GM23338 (cell line): ENCODE measurements at places on chromosomes 12 and 14. TPM values are rescaled to one million over a fixed set of nuclear protein-coding genes. Genes with fewer than 3 reads are reported as not detected.

GABARAPL1 gene
- total RNA-seq = 60.9 and 77.8 TPM in 2 replicates

GALNT16 gene
- total RNA-seq = 2.9 and 5.3 TPM in 2 replicates

- H3K4me1 ChIP-seq = no peaks in the 10 kb centered on the region
- H3K36me3 ChIP-seq = no peaks in the 10 kb centered on the region
- no peak overlapping the region for H3K4me3 ChIP-seq
- H3K27me3 ChIP-seq = no peaks in the 10 kb centered on the region
- H3K27ac ChIP-seq = no peak overlapping the region
- no peak for DNase-seq
Observed at GRCh38 chr14:90732718-90733117, 83.5 kb downstream of the TTC7B start.

GRCh38 chr12:10178821-10179220 lies at the start of gene TMEM52B:
Gene TMEM52B, plus strand, starts transcription at chr12:10179032. Its CDS starts 543 bp downstream, at chr12:10179575.
- no peak within 1 kb of the TSS for H3K27ac ChIP-seq
- no peaks in the 10 kb centered on the region for H3K27me3 ChIP-seq
- DNase-seq = no peak

DNA sequence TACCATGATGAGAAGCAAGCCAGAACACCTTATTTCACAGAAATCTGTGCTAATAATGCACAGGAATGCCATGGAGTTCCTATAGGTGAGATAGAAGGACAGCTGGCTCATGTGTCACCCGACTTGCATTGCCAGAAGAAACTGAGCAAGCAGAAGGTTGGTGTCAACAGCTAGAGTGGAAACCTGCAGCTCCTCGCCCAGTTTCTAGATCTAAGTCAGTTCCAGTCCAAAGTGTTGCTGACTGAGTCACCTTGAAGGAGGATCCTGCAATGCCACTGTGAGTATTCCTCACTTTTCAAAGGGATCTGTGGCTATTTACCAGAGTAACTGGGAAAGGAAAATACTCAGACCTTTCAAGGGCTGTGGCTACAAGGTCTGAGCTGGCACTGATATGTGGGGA lies 17.1 kb downstream of the CDKL1 start:
- H3K4me3 ChIP-seq = no peak overlapping the region
- H3K36me3 ChIP-seq = no peaks in the 10 kb centered on the region
- no peak for DNase-seq
- no peaks in the 10 kb centered on the region for H3K4me1 ChIP-seq
- H3K27ac ChIP-seq = no peak overlapping the region
- H3K27me3 ChIP-seq = no peaks in the 10 kb centered on the region

DNA sequence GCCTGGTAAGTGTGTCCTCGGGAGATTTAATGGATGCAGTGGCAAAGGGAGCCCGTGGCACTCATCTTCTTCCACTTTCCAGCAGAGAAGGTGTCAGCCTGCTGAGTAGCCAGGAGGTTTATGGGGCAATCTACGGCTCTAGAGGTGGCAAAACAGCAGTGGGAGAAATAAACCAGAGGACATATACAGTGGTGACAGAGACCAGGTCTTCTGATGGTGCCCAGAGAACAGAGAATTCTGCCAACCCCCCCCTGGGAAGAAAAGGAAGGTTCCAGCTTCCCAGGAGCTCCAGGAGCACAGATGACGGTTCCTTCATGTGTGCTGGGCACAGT lies 43.0 kb downstream of the SMIM41 start:
- H3K36me3 ChIP-seq = no peaks in the 10 kb centered on the region
- H3K4me1 ChIP-seq = peaks cover 68% of the 10 kb centered on the region
- no peak for DNase-seq
- H3K4me3 ChIP-seq = no peak overlapping the region; the same call in 1 of the 2 replicates

DNA sequence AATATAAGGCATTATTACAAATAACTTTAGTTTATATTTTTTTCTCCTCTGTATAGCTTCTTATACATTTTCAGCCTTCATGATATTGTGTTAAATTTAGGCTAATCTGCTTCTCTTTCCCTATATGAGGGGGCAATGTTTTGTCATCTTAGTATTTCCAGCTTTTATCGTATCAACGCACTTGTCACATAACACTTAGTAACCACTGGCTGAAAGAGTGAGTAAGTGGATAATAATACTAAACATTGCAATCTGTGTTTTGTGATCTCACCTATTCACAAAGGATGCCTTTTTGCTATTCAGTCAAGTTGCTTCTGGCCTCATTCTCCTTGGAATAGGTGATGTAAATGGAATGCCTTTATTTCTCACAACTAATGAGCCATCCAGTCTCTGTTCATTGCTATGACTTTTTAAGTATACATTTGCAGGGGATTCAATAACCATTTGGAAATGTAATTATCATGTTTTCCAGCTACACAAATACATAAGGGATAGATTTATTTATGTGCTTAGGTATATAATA lies 260.9 kb downstream of the BMP4 start:
- no peak for DNase-seq
- no peaks in the 10 kb centered on the region for H3K27me3 ChIP-seq
- H3K36me3 ChIP-seq = no peaks in the 10 kb centered on the region
- no peak overlapping the region for H3K27ac ChIP-seq

DNA sequence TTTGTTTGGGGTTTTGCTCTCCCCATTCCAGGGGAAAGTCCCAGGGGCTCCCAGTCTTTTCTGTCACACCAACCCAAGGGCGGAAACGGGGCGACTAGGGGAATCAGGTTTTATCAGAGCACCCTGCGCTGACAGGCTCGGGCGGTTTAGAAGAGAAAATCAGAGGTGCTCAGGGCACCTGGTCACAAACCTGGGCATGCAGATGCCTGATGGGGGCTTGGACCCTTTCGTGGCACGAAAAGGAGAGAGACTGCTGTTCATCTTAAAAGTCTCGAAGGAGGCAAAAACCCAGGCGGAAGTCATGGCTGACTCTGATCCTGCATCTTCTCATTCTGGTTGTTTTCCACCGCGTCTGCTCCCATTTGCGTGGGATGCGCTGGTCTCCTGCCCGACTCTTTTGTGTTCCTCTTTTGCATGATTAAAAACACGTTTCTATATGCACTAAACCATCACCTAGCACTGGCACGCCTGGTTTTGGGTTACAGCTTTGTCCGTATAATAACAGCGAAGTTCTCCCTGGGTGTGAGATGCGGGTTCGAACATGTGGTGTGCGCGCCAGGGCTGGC lies 13.2 kb downstream of the OTX2 start:
- H3K27me3 ChIP-seq = peaks cover 95% of the 10 kb centered on the region
- no peak overlapping the region for H3K27ac ChIP-seq
- H3K36me3 ChIP-seq = peaks cover 5% of the 10 kb centered on the region; the same call in 1 of the 2 replicates
- H3K4me1 ChIP-seq = peaks cover 61% of the 10 kb centered on the region

- H3K36me3 ChIP-seq = no peaks in the 10 kb centered on the region
- peaks cover 6% of the 10 kb centered on the region; the same call in 1 of the 2 replicates for H3K27me3 ChIP-seq
Observed at GRCh38 chr14:77375973-77376770, 722 bp downstream of the TMED8 start.
